Stimulated activated CD8-positive, alpha-beta memory T cell treated with anti-CD3 and anti-CD28 coated beads, Interleukin-15, amount 100 ng/mL, for 48 hours (primary cell): ENCODE measurements at places on chromosomes 4 and X.
A peak's percentile ranks its signal among the peaks of the same experiment; 100 is the strongest.

DNA sequence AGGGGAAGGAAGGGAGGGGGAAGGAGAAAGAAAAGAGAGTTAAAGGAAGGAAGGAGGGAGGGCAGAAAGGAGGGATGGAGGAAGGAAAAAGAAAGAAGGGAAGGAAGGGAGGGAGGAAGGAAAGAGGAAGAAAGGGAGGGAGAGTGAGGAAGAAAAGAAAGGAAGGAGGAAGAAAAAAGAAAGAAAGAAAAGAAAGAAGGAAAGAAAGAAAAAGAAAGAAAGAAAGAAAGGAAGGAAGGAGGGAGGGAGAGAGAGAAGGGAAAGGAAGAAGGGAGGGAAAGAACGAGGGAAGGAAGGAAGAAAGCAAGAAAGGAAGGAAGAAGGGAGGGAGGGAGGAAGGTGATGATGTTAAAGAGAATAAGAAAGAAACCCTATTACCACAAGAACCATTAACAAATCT is 150.6 kb downstream of the MXRA5 start:
- no peak for DNase-seq

DNA sequence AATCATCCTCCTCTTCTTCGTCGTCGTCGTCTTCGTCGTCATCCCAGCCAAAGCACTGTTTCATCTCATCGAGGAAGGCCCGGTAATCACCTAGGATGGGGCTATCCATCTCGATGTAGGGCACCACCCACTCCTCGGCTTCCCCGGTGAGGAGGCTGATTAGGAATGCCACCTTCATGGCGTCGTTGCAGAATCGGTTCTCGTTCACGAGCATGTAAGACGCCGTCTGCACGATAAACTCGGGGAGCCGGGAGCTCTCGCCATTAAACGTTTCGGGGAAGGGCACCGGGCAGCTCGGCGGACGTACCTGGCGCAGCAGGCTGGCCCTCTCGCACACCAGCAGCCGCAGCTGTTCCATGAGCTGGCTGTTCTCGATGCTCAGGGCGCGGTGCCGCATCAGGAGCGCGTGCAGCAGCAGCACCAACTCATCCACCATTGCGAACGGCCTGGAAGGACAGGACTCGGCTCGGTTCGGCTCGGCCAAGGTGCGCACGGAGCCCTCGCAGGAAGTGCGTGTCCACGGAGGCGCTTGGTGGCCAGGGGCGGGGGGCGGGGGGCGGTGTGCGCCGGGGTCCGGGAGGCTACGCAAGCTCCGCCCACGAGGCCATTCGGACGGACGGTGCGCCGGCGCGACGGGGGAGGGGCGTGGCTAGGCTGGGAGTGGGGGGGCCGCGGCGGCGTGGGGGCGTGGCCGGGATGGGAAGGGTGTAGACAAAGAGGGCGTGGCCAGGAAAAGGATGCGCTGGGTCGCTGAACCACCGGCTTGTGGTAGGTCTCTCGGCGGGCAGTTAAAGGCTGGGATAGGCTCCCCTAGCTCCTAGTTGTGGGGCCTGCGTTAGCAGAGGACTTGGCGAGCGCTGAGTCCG is at the start of gene LDOC1:
TSS of gene LDOC1 (minus strand) at position 544 of the 866 bp plus-strand sequence. CDS start at position 436, 108 bp downstream.
- DNase-seq: peak; percentile 56

- DNase-seq: no peak
Observed at GRCh38 chrX:133513123-133513522, 97.8 kb upstream of the GPC4 start.

GRCh38 chr4:53645108-53645507 is 53.8 kb upstream of the LNX1 start:
- no peak for DNase-seq

DNA sequence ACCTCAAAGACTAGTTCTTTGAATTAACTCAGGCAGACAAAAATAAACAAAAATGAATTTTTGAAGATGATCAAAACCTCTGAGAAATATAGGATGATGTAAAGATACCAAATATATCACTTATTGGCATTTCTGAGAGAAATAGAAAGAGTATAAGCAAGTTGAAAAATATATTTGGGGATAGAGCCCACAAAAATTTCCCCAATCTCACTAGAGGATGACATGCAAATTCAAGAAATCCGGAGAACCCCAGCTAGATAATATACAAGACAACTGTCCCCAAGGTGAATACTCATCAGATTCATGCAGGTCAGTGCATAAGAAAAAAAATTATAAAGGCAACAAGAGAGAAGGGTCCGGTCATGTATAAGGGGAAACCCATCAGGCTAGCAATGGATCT is 129.1 kb downstream of the CXXC4 start:
- DNase-seq: no peak

- DNase-seq: no peak
Observed at GRCh38 chr4:173325007-173325736, 9.0 kb downstream of the HMGB2 start.

- no peak for DNase-seq
Observed at GRCh38 chr4:77849278-77849965, 13.2 kb upstream of the MRPL1 start.

GRCh38 chr4:124139044-124139443 is 573.5 kb downstream of the ANKRD50 start:
- DNase-seq: no peak

DNA sequence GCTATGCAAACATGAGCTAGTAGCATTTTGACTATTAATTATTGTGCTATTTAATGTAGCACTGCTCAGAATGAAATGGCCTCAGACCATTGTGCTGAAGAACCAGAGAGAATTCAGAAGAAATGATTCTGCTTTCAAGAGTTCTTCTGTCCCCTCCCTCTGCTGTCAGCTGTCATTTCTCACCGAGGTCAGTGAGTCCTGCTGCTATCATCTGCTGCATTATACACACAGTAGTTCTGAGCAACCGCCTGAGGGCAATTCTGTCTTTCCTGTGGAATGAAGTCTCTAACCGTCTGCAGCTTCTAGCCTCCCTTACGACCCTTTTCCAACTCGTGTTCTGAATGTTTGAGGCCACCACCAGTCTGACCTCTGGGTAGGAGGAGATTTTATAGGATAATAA is 249.4 kb downstream of the HNRNPD start:
- DNase-seq: no peak

DNA sequence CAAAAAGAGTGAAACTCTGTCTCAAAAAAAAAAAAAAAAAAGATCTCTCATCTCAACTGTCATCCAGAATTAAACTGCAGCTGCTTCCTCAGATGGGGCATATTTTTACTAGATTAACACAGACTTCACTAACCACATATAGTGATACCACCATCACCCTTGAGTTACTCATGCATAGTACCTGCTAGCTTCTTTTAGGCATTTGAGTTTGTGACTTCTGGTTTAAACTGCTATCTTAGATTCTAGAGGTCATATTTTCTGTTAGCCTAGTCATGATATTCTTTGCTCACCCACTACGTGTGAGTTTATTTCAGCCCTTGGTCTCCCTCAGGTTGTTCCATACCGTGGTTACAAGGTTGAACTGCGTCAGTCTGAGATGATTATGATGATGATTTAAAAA is 154.9 kb upstream of the BMP3 start:
- no peak for DNase-seq

- no peak for DNase-seq
Observed at GRCh38 chr4:125762537-125762936, 447.8 kb downstream of the FAT4 start.

- no peak for DNase-seq
Observed at GRCh38 chrX:112025753-112026152, 56.8 kb downstream of the TRPC5 start.

DNA sequence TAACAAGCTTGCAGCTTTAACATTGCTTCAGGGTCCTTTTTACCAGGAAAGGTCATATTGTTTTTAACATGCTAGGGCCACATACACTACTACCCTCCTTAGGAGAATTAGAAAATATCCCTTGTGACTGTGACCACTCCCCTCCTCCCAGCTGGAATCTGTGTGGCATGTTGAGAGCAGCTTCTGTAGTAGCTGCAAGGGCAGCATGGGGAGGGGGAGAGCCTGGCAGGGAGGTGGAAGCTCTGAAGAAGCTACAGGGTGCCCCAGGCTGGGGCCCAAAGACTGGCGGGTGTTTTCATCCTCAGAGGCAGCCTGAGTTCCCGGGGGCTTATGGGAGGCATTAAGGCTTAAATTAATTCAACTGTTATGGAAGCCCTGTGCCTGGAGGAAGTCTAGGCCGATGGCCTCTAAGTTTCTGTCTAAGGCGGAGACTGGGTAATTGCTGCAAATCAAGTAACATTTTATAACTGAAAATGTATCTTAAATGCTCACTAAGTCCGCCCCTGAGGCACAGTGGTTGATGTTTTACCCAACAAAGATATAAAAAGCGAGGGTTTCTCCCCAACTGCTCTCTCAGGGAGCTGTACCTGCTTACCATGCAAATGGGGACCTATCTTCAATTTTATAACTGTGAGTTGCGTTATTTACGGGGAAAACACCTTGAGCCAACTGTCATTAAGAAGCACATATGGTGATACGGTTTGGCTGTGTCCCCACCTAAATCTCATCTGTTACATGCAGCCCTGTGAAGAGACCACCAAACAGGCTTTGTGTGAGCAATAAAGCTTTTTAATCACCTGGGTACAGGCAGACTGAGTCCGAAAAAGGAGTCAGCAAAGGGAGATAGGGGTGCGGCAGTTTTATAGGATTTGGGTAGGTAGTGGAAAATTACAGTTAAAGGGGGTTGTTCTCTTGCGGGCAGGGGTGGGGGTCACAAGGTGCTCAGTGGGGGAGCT is 37.4 kb upstream of the STS start:
- DNase-seq: no peak

GRCh38 chrX:22135994-22136684 is 104.0 kb downstream of the PHEX start:
- no peak for DNase-seq

DNA sequence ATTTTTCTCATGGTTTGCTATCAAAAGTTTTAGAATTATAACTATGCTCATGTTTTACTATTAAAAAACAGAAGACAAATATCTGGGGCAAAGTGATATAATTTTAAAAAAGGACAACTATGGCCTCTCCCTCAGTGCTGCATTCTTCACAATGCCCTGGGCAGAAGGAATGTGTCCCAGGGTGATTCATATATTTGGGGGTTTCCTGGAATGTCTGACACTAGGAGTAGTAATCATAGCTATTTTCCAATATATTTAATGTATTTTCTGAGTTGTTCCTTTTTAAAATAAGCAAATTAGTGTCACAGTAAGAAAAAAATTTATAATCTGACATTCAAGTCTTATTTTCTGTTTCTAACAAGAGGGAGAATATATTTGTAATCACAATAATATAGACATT is 281.7 kb downstream of the UNC5C start:
- no peak for DNase-seq

GRCh38 chr4:17701138-17701839 is 80.1 kb downstream of the FAM184B start:
- no peak for DNase-seq

DNA sequence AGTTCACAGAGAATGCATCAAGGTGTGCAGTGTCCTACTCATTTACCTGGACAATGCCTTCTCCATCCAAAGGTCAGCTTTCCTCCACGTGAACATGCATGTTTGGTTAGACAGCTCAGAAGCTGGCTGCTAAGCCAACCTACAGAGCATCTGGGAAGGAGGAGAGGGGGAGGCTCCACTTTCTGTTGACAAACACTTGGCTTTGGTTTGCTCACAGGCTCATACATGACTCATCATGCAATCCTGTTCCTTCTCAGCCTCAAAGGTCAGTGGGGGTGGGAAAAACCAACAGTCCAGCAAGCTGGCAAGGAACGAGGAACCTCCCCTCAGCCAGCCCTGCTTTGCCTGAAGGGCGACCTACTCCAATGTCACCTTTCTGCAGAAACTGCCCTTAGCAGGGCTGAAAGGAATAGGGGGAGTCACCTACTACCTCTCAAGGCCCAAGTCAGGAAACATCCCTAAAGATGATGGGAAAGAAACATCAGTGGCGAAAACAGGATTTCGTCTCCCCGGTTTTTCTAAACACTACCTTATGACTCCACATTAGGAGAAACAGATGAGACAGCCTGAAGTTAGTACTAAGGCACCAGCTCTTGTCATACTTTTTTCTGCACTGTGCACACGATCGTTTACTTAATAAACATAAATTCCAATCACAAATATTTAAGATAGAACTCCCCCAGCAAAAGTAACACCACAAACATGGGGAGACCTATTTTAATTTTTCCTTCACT is 37.9 kb downstream of the RELL1 start:
- no peak for DNase-seq

DNA sequence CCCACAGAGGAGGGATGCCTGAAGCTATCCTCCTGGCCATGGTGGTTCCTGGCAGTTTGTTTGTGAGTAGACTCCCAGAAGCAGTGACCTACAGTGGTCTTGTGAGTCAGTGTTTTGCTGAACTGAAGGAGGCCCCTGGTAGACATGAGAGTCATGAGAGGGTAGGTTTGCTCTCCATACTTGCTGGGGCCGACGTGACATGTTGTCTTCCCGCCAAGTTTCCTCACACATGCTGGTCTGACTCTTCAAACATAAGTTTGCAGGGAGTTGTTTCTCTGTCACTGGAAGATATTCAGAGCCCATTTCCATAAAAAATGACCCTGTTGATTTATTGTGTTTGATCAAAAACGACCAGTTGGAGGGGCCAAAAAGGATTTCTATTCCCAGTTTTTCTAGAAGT is 131.1 kb upstream of the SCML1 start:
- DNase-seq: no peak

GRCh38 chr4:68951078-68951805 is at the start of gene UGT2A3:
UGT2A3 (minus strand) TSS chr4:68951804; CDS start chr4:68951760, 44 bp downstream.
- no peak for DNase-seq

GRCh38 chrX:57406149-57406548 is 119.6 kb downstream of the FAAH2 start:
- DNase-seq: no peak

DNA sequence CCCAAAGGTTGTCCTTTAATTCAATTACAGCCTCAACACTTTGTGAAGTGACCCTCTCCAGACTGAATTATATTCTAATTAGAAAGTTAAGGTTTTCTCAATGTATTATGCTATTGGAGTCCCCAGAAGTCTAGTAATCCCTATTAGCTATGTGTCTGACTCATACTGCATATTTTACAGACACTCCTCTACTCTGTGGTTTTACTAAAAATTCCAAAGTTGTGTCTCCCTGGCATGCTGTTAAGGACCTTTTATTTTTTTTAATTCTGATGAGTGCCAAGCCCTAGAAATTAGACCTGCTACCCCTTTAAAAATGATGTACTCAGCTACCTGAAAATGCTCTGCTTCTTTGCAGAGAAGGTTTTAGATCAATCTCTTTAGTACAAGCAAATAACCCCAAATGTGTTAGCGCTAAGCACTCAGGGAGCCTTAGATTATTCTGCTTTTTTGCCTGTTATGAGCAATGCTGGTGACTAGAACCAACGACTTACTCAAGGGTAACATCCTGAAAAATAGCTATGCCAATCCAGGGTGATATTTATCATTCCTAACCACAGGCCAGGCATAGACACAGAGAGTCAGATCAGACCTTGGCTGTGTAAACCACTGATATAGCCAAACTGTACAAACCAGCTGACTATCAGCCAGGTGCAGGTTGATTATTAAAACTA is 26.1 kb upstream of the CXCL13 start:
- DNase-seq: no peak

DNA sequence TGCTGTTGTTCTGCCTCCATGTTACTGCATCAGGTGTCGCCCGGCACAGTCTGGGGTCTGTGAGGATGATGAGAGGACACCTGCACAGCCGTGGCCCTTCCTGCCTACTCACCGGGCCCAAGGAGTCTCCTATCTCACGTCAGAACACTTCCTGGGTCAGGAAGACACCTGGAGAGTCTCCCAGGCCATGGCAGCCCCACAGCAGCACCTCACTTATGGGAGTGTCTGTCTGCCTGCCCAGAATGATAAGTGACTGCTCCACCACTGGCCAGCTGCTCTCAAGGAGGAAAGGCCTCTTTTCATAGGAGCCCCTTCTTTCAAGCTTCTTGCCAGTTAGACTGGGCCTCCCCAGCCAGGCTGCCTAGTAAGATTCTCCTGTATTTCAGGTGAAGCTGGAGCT is 56.1 kb downstream of the NELFA start:
- DNase-seq: no peak
